NCI-H1092 treated with DMSO at 0.1 percent for 48 hours (cell line): ENCODE measurements at places on chromosomes 7 and 10.

- peak; percentile 57 for DNase-seq
Observed at GRCh38 chr7:82413237-82413636, 30.3 kb downstream of the CACNA2D1 start.

DNA sequence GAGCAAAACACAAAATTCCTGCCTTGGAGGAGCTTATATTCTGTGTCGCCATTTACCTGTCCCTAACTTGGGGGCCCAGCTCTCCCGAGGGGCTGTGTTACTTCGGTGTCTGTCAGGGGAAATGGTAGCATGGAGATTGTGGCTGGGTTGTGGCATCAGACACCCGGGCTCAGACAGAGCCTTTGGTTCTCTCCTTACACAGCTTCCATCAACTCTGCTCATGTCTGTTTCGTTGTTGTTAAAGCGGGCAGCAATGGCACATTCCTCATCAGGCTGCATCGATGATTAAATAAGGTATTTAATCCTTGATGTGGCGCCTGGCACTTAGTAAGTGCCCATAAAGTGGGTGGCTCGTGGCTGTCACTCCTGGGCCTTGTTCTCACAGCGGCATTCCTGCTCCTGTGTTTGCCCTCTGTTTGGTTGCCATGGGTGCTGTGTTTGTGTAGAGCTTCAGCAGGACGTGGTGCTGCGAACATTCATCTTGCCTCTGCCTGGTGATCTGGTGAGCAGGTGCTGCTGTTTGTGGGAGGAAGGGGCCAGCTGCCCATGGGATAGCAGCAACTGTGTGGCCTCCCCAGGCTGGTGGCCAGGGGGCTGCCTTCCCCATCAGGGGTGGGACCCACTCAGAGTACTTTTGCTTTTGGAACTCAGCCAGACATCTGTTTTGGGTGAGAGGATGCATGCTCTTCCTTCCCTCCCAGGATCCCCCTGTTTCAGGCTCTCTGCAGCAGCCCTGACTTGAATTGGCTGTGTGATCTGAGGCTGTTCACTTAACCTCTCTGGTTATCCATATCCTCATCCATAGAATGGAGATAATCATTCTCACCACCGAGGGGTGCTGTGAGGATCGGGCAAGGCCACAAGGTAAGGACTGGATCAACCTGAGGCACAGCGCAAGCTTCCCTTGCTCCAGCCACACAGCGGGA lies 207.2 kb upstream of the SVIL start:
- DNase-seq = peak; percentile 88

GRCh38 chr10:96473866-96474265 lies 39.9 kb downstream of the TLL2 start:
- no peak for DNase-seq

DNA sequence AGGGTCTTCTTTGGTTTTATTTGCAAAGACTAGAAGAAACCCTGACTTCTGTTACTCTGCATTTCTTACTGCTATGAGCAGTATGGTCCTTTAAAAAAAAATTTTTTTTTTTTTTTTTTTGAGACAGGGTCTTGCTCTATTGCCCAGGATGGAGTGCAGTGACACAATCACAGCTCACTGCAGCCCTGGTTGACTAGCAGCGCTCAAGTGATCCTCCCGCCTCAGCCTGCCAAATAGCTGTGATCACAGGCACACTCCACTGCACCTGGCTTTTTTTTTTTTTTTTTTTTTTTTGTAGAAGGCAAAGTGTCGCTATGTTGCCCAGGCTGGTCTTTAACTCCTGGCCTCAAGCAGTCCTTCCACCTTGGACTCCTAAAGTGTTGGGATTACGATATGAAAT lies 17.4 kb downstream of the CNNM2 start:
- DNase-seq = no peak

GRCh38 chr7:28217143-28217542 lies 36.5 kb upstream of the JAZF1 start:
- DNase-seq = no peak

DNA sequence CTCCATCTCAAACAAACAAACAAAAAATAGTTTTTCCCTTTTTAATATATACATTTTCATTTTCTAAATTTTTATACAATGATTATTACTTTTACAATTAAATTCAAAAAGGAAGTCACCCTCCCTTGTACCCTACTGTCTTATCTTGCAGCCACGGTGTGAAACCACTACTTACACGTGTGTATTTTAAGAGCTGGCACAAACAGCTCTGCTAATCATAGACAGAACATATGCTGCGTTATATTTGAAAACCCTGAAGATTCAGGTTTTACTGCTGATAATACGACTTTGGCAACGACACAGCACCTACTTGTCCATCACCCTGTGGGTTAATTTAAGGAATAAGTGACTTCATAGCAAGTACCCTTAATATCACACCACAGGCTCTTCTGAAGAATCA lies 991 bp downstream of the ANKRD61 start:
- DNase-seq = no peak

DNA sequence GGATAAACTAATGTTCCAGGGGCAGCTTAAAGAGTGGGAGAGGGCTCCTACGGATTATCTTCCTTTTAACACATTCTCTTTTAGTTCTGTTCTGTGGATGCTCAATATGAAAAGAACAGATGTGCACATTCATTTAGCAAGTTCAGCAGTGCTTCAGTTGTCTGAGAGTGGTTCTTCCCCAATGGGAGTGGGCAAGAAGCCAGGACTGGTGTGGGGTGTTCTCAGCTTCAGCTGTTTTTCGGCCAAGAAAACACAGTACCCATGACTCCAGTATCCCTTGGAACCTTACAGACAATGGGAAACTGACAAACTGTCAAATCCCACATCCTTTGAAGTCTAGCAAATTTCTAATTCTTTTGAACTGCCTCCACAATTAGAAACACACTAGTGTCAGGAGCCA lies 71.5 kb upstream of the LRRC17 start:
- peak; percentile 12 for DNase-seq

GRCh38 chr10:70901276-70901878 lies 13.0 kb upstream of the PCBD1 start:
- DNase-seq = no peak

DNA sequence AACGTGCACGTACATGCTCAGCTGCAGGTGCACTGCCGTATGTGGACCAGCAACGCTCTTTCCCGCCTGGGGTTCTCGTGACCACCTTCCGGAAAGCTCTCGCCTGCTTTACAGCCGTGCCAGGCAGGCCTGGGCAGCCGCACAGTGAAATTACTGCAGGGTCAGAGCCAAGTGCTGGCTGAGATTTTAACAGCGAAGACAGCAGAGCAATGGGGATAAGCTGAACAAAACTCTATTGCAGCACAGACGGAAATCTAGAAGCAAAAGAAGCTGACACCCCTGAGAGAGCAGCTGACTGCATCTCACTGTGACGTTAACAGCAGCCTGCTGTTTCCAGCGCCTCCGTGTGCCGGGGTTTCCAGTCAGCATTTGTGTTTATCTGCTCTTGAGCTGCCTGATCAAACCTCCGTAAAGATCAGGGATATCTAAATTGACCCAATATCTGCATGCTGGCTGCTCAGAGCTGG lies 179.0 kb downstream of the DIP2C start:
- DNase-seq = no peak

DNA sequence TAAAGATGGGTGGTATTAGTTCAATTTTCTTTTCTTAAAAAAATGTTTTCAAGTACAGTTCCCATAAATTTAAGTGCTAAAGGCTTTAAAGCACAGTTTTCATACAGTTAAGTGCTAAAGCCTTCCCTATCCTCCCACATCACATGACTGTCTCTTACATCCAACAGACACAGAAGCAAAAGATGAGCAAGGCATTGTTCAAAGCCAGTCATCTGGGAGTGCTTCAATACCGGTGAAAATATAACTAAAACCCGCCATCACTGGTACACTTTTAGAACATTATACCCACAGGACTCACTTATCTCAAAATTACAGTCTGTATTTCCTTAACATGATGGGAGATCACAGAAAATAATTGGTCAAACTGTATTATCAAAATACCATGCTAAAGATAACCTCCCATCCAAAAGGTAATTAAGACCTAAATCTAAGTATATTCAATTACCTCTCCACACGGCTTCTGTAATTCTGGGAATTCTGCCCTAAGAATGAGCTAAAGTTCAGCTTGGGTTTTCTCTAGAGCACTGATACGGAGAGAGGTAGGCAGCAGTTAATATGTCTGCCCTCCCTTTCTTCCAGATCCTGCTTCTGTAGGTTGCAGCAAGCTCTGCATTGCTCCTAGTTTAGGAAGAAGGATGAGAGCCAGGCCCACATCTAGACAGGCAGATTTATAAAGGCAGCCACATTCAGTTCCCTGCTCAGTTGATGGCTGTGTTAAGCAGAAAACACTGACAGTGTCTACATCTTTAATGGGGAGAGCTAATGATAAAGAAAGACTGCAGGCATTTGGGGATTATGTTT lies 474.8 kb upstream of the PFKP start:
- no peak for DNase-seq

DNA sequence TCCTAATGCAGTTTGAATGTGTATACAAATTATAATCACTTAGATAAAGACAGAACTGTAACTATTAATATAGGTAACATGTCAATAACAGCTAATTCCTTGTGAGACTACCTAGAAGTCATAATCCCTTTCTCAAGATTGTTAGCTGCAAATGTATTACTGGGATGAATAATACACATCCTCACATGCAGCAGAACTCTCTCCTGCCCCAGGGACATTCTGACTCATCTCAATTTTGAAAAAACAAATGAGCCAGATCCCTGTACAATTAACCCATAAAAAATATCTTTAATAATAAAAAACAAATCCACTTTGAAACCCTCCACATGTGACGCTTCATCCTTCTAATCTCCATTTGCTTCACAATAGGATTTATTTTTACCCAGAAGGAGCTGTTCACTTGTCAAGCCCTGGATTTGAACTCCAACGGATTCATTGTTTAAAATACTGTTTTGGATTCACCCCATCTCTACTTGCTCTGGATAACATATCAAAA lies 428.4 kb upstream of the TEX47 start:
- DNase-seq = no peak

- no peak for DNase-seq
Observed at GRCh38 chr7:155306673-155307470, 9.2 kb downstream of the INSIG1 start.
